ENCODE measurements at places on chromosomes 3 and 15.
A peak's percentile ranks its signal among the peaks of the same experiment; 100 is the strongest.

DNA sequence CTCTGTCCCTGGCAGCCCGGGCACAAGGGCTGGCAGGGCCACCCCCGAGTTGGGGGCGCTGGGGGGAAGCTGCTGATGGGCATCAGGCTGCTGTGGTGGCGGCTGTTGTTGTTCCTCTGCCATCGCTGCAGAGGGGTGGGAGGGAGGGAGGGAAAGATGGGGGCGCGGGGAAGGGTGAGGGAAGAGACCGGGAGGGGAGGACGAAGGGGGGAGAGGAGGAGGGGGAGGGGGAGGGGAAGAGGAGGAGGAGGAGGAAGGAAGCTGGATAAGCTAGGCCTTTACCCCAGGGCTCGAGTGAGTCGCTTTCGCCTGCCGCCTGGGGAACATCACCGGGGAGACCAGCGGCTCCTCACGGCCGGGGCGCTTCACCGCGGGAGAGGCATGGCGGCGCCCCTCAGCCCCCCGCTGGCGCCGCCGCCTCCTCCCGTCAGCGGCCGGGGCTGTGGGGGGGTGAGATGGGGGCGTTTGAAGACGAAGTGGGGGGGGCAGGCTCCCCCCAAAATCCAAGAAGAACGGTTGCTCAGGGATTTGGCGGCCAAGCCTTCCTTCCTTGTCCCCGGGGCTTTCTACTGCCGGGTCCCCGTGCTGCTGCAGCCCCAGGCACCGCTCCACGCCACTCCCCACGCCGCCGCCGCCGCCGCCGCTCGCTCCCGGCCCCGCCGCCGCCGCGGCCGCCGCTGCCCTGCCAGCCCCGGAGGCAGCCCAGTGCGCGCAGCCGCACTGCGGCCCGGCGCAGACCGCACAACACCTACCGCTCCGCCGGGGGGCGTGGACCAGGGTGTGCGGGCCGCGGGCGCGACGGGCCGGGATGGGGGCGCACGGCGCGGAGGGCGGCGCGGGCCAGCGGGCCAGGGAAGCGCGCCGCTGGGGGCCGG is at the start of gene RFX7:
Gene RFX7 (minus strand): TSS at position 717 of the 875 bp plus-strand sequence. CDS start 594 bp downstream, at position 123.
- no peaks in the 10 kb centered on the region for H3K27me3 ChIP-seq
- H3K4me1 ChIP-seq = peaks cover 33% of the 10 kb centered on the region
- peak; percentile 90 for DNase-seq
- no peaks in the 10 kb centered on the region for H3K36me3 ChIP-seq
- H3K4me3 ChIP-seq = peak within 1 kb of the TSS; percentile 89
- H3K27ac ChIP-seq = peak within 1 kb of the TSS; percentile 64

- H3K27ac ChIP-seq = no peak overlapping the region
- DNase-seq = no peak
- no peaks in the 10 kb centered on the region for H3K36me3 ChIP-seq
- H3K27me3 ChIP-seq = no peaks in the 10 kb centered on the region
- H3K4me1 ChIP-seq = no peaks in the 10 kb centered on the region
These were observed 457 bp upstream of the DNAJA4 start for GRCh38 chr15:78263907-78264303.

GRCh38 chr3:72597756-72598195 is 250.5 kb downstream of the SHQ1 start:
- peak; percentile 44 for DNase-seq
- H3K4me3 ChIP-seq = no peak overlapping the region
- no peak overlapping the region for H3K27ac ChIP-seq
- H3K27me3 ChIP-seq = peaks cover 17% of the 10 kb centered on the region
- H3K36me3 ChIP-seq = no peaks in the 10 kb centered on the region
- H3K4me1 ChIP-seq = no peaks in the 10 kb centered on the region

GRCh38 chr15:71444032-71444810 is 328.9 kb downstream of the THSD4 start:
- no peak overlapping the region for H3K27ac ChIP-seq
- peaks cover 25% of the 10 kb centered on the region for H3K4me1 ChIP-seq
- DNase-seq = no peak
- no peak overlapping the region for H3K4me3 ChIP-seq
- H3K36me3 ChIP-seq = no peaks in the 10 kb centered on the region

GRCh38 chr15:56460071-56460470 is 4.9 kb downstream of the MNS1 start:
- no peaks in the 10 kb centered on the region for H3K27me3 ChIP-seq
- H3K4me1 ChIP-seq = no peaks in the 10 kb centered on the region
- no peaks in the 10 kb centered on the region for H3K36me3 ChIP-seq
- no peak overlapping the region for H3K27ac ChIP-seq
- H3K4me3 ChIP-seq = no peak overlapping the region

DNA sequence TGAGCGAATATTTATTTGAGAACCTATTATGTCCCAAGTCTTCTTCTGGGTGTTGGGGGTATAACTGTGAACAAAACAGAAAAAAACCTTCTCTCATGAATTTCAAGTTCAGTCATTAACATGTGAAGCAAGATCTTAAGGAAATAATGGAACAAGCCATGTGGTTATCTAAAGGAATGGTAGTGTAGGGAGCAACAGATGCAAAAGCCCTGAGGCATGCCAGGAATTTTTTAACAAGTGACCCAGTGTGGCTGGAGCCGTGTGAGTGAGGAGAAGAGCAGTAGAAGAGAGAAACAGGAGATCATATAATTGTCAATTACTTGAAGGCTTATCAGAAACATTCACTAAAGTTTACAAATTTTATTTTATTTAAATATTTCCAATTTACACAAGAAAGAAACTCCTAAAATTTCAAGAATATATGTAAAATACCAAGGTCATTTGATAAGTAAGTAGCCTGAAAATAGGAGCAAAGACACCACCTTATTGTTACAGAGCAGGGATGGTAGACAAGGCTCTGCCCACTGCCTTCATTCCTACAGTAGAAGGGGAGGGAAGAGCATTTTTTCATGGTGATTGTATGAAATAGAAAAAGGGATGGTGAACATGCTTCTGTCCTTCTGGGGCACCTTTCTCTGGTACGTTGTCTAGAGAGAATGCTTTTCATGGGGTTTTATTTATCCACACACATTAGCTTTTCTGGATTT is 345.1 kb downstream of the PLOD2 start:
- no peak overlapping the region for H3K27ac ChIP-seq
- H3K36me3 ChIP-seq = no peaks in the 10 kb centered on the region
- no peaks in the 10 kb centered on the region for H3K27me3 ChIP-seq
- no peaks in the 10 kb centered on the region for H3K4me1 ChIP-seq
- no peak for DNase-seq

DNA sequence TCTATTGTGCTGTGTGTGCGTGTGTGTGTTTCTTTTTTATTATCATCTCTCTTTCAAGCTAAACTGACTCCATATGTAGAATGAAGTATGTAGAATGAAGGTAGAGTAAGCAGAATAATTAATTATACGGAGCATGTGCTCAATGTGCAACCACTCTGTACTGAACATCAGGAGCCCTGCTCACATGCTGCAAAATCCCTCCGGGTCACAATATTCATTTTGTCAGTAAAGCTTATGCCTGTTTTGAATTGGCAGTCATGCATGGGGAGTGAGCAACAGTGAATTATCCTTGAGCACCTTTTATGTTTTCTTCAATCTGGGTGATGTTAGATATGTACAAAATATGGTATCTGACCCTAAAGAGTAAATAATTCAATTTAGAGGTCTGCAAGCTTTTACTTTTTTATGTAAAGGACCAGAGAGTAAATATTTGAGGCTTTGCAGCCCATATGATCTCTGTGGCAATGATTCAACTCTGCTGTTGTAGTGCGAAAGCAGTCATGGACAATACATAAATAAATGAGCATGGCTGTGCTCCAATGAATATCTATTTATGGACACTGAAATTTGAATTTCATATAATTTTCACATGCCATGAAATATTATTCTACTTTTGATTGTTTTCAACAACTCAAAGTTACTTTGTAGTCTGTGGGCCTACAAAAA is 199.9 kb downstream of the VGLL3 start:
- no peak overlapping the region for H3K27ac ChIP-seq
- no peak for DNase-seq
- H3K27me3 ChIP-seq = no peaks in the 10 kb centered on the region
- no peak overlapping the region for H3K4me3 ChIP-seq

- H3K4me3 ChIP-seq = no peak overlapping the region
- H3K27me3 ChIP-seq = no peaks in the 10 kb centered on the region
- no peak for DNase-seq
- peaks cover 11% of the 10 kb centered on the region for H3K4me1 ChIP-seq
- H3K36me3 ChIP-seq = no peaks in the 10 kb centered on the region
- H3K27ac ChIP-seq = no peak overlapping the region
These were observed 6.6 kb downstream of the GPR171 start for GRCh38 chr3:151196434-151196833.

GRCh38 chr3:28575100-28575745 is 226.6 kb upstream of the AZI2 start:
- no peaks in the 10 kb centered on the region for H3K36me3 ChIP-seq
- H3K4me3 ChIP-seq = peak overlapping the region; percentile 69
- H3K4me1 ChIP-seq = no peaks in the 10 kb centered on the region
- peaks cover 59% of the 10 kb centered on the region for H3K27me3 ChIP-seq
- no peak overlapping the region for H3K27ac ChIP-seq

DNA sequence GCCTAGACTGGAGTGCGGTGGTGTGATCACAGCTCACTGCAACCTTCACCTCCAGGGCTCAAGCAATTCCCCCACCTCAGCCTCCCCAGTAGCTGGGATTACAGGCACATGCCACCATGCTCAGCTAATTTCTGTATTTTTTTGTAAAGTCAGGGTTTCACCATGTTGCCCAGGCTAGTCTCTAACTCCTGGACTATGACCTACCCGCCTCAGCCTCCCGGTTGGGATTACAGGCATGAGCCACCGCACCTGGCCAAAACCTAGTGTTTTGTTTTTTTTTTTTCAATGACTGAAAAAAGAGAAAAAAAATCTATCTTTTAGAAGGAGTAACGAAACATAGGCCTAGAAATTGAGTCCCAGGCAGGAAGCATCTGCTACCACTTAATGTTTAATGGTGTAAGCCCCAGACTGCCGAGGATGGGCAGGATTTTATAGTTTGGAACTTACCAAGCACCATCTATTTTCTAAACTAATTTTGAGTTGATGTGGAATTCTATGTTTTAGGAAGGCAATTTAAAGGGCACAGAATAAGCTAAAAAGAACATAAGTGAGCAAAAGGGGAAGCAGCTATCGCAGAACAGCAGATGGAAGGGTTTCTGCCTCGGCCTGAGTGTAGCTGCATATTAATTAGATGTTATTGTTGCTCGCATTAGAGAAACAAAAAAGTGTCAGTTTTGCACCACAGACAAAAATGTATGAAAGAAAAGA is 24.2 kb upstream of the CA12 start:
- H3K4me1 ChIP-seq = peaks cover 10% of the 10 kb centered on the region
- H3K4me3 ChIP-seq = no peak overlapping the region
- no peak for DNase-seq
- no peaks in the 10 kb centered on the region for H3K36me3 ChIP-seq
- H3K27me3 ChIP-seq = no peaks in the 10 kb centered on the region
- H3K27ac ChIP-seq = no peak overlapping the region

GRCh38 chr3:15520185-15520584 is 1.3 kb downstream of the COLQ start:
- no peaks in the 10 kb centered on the region for H3K27me3 ChIP-seq
- no peaks in the 10 kb centered on the region for H3K36me3 ChIP-seq
- H3K4me3 ChIP-seq = no peak overlapping the region
- DNase-seq = peak; percentile 63

GRCh38 chr3:100602506-100603444 is 6.6 kb upstream of the ADGRG7 start:
- H3K4me1 ChIP-seq = 0 out of 2 replicates have a peak, but pooled peaks cover 7% of the 10 kb centered on the region
- H3K4me3 ChIP-seq = no peak overlapping the region
- peaks cover 7% of the 10 kb centered on the region for H3K27me3 ChIP-seq
- DNase-seq = peak; percentile 26
- no peaks in the 10 kb centered on the region for H3K36me3 ChIP-seq
